ENCODE measurements at places on chromosomes 6 and 20.

- DNase-seq, result no peak
Observed at GRCh38 chr20:22814471-22815205, 220.5 kb upstream of the SSTR4 start.

GRCh38 chr6:27096834-27097511 lies 150.5 kb upstream of the PRSS16 start:
- no peak for DNase-seq

GRCh38 chr6:12785921-12786320 lies 69.4 kb downstream of the PHACTR1 start:
- DNase-seq, result no peak

DNA sequence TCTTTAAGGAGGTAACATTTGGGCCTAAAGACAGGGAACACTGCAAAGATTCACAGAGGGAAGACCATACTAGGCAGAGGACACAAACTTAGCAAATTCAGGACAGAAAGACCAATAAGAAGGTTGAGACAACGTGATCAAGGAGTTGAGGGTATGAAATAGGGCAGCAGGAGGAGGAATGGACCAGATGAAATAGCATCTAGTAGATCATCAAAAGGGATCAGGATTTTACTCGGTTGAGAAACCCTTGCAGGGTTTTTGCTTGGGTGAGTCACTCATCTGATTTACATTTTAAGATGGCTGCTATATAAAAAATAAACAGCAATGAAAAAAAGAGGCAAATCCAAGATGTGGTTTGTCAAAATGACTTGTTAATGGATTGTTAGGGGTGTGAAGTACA lies 4.7 kb downstream of the BCLAF1 start:
- no peak for DNase-seq

DNA sequence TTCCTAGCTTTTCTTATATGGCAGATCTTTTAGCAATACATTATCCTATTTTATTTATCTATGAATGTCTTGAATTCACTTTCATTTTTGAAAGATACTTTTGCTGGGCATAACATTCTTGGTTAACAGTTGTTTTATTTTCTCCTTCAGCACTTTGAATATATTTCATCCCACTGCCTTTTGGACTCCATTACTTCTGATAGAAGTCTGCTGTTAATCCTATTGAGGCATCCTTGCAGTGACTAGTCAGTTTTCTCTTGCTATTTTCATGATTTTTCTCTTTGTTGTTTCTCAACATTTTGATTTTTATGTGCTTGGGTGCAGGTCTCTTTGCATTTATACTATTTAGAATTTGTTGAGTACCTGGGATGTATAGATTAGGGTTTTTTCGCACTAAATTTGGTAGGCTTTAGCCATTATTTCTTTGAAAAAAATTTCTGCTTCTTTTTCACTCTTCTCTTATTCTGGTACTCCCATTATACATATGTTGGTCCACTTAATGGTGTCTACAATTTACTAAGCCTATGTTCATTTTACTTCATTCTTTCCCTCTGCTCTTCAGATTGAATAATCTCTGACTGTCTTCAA lies 53.2 kb downstream of the PHACTR3 start:
- DNase-seq, result no peak

GRCh38 chr6:64330694-64331307 lies 695.2 kb downstream of the PHF3 start:
- no peak for DNase-seq

DNA sequence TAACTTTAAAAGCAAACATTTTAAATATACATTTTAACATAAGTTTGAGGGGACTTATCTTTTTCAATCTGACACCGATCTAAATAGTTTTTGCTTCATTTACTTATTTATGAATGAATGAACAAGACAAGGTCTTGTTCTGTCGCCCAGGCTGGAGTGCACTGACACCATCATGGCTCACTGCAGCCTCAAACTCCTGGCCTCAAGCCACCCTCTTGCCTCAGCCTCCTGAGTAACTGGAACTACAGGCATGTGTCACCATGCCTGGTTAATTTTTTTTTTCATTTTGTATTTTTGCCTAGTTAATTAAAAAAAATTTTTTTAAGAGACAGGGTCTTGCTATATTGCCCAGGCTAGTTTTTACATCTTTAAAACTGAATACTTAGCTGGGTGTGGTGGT lies 25.4 kb downstream of the FBXO9 start:
- DNase-seq, result no peak

GRCh38 chr6:124738482-124738881 lies 223.8 kb upstream of the RNF217 start:
- no peak for DNase-seq

- no peak for DNase-seq
Observed at GRCh38 chr6:135811644-135812526, 39.6 kb upstream of the PDE7B start.

- no peak for DNase-seq
Observed at GRCh38 chr20:11375335-11375734, 542.4 kb upstream of the BTBD3 start.

- no peak for DNase-seq
Observed at GRCh38 chr20:13336308-13337089, 115.4 kb downstream of the ISM1 start.

- peak; percentile 32 for DNase-seq
Observed at GRCh38 chr6:147204060-147204785, at the start of gene STXBP5. TSS of gene STXBP5 (plus strand) at chr6:147204417. CDS start at chr6:147204533, 116 bp downstream.

DNA sequence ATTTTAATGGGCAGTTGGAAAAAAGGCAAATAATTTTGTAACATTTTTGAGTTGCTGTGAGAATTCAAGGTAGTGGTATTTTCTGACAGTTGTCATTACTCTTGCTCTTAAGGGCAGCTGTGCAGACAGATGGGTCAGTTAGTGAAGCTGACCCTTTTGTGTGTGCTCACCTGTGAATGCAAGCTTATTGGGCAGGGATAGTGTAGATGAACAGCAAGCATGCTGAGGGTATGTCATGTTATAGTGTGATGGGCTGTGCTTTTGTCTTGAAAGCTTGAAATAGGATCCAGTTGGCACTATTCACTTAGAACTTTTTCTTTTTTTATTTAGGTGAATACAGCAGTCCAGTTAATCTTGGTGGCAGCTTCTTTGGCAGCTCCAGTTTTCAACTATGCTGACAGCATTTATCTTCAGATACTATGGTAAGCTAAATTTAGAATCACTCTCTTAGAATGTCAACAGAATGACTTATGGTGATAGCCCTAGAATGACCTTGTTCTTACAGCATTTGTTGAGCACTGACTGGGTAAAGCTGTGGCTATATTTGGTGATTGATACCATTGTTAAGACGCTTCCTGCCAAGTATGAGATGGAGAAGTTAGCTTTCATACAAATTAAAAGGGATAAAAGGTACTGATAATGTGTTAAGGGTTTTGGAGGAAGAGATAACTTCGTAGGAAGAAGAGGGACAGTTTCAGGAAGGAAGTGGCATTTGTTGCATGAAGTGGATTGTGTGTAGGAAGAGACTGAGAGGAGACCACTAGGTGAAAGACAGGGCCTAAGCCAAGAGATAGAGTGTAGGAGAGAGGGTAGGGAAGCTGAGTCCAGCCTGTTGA lies 19.5 kb downstream of the LRRN4 start:
- DNase-seq, result no peak

DNA sequence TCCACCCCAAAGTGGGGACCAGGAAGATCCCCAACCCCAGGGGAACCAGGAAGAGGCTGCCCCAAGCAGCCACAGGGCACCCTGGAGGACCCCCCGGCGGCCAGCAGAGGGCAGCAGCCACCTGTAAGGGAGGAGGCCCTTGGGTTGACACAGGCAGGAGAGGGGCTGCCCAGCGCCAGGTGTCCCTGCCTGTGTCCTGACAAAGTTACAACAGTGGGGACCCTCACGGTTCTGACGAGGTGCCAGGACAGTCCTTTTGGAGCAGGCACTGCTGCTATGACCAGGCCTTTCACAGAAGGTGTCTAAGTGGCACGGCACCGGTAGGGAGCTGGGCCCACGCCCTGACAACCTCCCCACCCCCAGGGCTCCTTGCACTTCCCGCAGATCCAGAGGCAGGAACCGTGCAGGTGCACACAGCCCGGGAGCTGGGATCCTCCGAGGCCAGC lies 176.7 kb downstream of the BMP7 start:
- DNase-seq, result peak; percentile 33

- DNase-seq, result no peak
Observed at GRCh38 chr6:140318408-140318807, 944.0 kb upstream of the CITED2 start.
